ENCODE measurements at places on chromosomes 12 and 14. TPM values are rescaled to one million over a fixed set of nuclear protein-coding genes. Genes with fewer than 3 reads are reported as not detected.

GRCh38 chr14:104119488-104120251, 18.7 kb upstream of the KIF26A start:
- no peak overlapping the region for H3K4me3 ChIP-seq
- DNase-seq: peak; percentile 12
- H3K27ac ChIP-seq: no peak overlapping the region
- H3K27me3 ChIP-seq: peaks cover 9% of the 10 kb centered on the region
- H3K36me3 ChIP-seq: no peaks in the 10 kb centered on the region

DNA sequence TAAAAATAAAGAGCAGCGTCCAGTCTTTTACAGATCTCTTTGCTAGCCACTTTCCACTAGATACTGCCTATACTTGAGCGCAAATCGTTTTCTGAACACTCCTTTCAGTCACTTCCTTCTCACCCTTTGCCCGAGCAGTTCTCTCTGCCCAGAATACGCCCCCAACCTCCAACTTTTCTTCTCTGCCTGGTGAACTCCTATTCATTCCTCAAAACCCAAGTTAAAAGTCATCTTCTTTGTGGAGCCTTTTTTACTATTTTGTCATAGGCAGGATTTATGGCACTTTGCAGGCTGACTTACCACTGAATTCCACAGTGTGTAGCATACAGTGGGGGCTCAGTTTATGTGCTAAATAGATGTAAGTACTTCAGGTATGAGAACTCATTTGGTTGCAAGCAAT, 4.0 kb downstream of the CCDC63 start:
- no peak overlapping the region for H3K27ac ChIP-seq
- H3K4me1 ChIP-seq: no peaks in the 10 kb centered on the region
- no peak overlapping the region for H3K4me3 ChIP-seq
- H3K36me3 ChIP-seq: no peaks in the 10 kb centered on the region
- no peak for DNase-seq
- H3K27me3 ChIP-seq: no peaks in the 10 kb centered on the region

DNA sequence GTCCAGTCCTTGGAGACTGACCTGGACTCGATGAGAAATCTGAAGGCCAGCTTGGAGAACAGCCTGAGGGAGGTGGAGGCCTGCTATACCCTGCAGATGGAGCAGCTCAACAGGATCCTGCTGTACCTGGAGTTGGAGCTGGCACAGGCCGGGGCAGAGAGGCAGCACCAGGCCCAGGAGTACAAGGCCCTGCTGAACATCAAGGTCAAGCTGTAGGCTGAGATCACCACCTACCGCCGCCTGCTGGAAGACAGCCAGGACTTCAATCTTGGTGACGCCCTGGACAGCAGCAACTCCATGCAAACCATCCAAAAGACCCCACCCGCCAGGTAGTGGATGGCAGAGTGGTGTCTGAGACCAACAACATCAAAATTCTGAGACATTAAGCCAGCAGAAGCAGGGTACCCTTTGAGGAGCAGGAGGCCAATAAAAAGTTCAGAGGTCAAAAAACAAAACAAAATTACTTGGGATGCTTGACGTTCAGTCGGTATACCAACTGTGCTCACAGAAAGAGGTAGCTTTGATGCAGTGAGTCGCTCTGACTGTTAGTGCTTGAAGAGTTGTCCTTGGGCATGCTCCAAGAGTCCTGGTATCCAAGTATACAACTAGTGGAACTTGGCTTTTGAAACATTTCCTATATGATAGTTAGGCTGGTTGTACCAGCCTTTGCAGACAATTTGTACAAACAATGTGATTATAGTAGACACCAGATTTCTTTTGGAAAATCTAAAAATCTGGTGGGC, 4.8 kb downstream of the MED6 start:
- no peak for DNase-seq
- no peaks in the 10 kb centered on the region for H3K27me3 ChIP-seq
- no peak overlapping the region for H3K27ac ChIP-seq
- H3K4me3 ChIP-seq: no peak overlapping the region
- H3K4me1 ChIP-seq: peaks cover 4% of the 10 kb centered on the region
- peaks cover 4% of the 10 kb centered on the region for H3K36me3 ChIP-seq

Gene PRB2
- not detected for total RNA-seq

Gene LPAR5
- 32.7 TPM for total RNA-seq

Gene CLEC4C
- total RNA-seq: not detected

Gene NAV3
- total RNA-seq: 1.9 TPM

Gene FAM90A1
- total RNA-seq: not detected

DNA sequence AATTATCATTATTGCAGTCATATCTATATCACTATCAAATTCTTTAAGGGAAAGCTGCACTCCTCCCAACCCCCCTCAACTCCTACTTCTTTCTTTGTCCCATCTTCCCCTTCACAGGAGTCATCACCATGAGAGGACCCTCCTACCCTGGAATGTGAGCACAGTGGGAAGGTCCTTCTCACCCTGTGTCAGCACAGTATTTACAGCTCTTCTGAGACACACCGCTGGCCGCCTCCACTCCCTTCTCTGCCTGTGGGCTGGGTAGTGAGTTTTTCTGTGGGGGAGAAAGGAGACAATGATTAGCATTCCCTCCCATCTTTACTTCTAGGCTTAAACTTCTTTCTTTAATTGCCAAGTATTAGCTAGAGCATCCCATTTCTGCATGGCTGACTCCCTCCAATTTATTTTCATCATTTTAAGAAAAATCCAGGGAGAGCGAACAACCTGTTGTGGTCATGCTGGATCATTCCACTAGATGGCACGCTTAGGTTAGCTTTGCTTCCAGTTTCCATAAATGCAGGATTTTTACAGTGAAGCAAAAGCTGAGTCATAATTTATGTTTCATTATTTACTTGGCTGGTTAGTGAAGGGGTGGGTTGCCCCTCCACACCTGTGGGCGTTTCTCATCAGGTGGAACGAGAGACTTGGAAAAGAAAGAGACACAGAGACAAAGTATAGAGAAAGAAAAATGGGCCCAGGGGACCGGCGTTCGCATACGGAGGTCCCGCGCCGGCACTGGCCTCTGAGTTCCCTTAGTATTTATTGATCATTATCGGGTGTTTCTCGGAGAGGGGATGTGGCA, 188.5 kb downstream of the ALX1 start:
- no peak overlapping the region for H3K27ac ChIP-seq
- peak overlapping the region; percentile 21 for H3K4me3 ChIP-seq
- no peaks in the 10 kb centered on the region for H3K27me3 ChIP-seq
- DNase-seq: peak; percentile 59
- H3K4me1 ChIP-seq: no peaks in the 10 kb centered on the region
- no peaks in the 10 kb centered on the region for H3K36me3 ChIP-seq

DNA sequence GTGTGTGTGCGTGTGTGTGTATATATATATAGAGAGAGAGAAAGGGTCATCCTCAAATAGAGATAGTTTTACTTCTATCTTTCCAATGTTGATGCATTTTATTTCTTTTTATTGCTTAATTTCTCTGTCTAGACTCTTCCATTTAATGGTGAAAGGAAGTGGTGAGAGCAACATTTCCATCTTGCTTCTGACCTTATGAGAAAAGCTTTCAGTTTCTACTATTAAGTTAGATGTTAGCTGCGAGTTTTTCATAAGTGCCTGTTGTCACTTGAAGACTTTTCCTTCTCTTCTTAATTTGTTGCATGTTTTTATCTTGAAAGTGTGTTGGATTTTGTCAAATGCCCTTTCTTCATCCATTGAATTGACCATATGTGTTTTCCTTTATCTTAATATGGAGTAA, 304.4 kb upstream of the FAR2 start:
- no peaks in the 10 kb centered on the region for H3K27me3 ChIP-seq
- H3K27ac ChIP-seq: no peak overlapping the region
- no peaks in the 10 kb centered on the region for H3K4me1 ChIP-seq
- no peak for DNase-seq
- H3K36me3 ChIP-seq: no peaks in the 10 kb centered on the region
- H3K4me3 ChIP-seq: no peak overlapping the region

Gene HOXC9
- not detected for total RNA-seq

Gene KRT85
- total RNA-seq: not detected

DNA sequence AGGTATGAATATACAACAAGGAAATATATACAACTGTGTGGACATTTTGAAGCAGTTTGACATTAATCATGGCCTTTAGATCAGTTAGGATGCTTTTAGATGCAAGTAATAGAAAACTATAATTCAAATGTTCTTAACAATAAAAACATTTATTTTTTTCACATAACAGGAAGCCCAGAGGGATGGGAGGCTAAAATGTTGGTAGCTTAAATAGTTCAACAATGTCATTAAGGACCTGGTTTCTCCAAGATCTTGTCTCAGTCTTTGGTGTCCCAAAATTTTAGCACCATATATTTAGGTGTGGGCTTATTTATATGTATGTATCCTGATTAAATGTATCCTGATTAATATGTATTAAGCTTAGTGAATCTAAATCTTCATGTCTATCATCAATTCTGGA, 292.4 kb downstream of the NUAK1 start:
- H3K36me3 ChIP-seq: no peaks in the 10 kb centered on the region
- H3K4me1 ChIP-seq: no peaks in the 10 kb centered on the region
- H3K27me3 ChIP-seq: no peaks in the 10 kb centered on the region
- no peak overlapping the region for H3K27ac ChIP-seq
- DNase-seq: no peak

GRCh38 chr12:92879698-92880322, 49.3 kb downstream of the EEA1 start:
- no peaks in the 10 kb centered on the region for H3K36me3 ChIP-seq
- no peak overlapping the region for H3K27ac ChIP-seq
- H3K4me1 ChIP-seq: no peaks in the 10 kb centered on the region
- DNase-seq: no peak

DNA sequence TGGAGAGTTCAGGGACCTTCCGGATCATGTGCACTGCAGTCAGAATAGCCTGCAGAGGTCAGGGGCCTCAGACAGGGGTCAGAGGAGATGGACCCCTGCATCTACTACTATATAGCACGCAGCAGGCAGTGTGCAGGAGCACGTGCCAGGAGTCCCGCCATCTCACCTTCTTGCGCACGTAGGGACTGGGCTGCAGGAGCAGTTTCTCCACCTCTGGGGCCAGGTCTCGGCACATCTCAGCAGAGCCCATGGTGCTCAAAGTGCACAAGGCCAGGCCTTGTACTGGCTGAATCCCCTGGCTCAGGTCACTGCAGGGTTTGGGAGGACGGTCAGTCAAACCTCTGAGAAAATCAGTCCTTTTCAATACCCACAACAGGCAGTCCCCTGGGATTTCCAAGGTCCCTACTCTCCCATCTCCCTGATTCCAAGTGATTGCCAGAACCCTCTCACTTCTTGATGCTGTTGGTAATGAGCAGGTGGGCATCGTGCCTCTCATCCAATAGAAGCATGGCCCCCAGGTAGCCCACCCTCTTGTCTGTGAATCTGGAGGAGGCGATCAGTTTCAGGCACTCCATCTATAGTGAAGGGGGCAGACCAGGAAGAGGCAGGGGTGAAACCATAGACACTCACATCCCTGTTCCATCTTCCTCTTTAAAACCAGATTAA, 1.3 kb downstream of the AP1G2 start:
- H3K36me3 ChIP-seq: no peaks in the 10 kb centered on the region
- H3K27ac ChIP-seq: peak overlapping the region; percentile 79
- DNase-seq: no peak
- H3K27me3 ChIP-seq: no peaks in the 10 kb centered on the region
- H3K4me1 ChIP-seq: no peaks in the 10 kb centered on the region

DNA sequence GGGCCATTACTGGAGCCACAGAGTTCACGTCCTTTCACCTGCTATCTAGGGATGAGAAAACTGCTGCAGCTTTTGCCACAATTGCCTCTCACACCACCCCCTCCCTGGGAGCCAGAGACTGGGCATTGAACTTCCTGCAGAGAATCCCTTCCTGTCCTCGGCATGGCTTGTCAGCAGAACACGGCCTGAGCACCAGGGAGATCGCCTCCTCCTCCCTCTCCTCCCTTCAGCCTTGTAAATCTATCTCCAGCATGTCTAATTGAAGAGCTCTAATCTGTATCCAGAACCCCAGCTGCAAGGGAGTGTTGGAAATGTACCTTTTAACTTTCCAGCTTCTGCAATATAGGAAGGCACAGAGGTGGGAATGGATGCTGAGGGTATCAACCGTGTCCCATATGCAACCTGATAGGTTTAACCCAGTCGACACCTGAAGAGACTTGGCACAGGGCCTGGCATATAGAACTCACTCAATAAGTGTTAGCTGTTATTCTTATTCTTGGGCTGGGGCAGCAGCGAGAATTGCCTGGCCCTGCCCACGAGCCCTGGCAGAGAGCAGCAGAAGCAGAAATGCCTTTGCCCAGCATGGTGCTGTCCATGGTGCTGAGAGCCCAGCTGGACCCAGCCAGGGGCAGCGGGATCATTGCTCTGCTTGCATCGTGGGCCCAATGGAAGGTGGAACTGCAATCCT, 26.8 kb downstream of the TMEM63C start:
- no peak overlapping the region for H3K4me3 ChIP-seq
- peak; percentile 62 for DNase-seq
- H3K27ac ChIP-seq: no peak overlapping the region
- no peaks in the 10 kb centered on the region for H3K27me3 ChIP-seq
- H3K4me1 ChIP-seq: no peaks in the 10 kb centered on the region

Gene ASPG
- total RNA-seq: 7.5 TPM

Gene CFAP251
- total RNA-seq: 0.64 TPM

- H3K27me3 ChIP-seq: no peaks in the 10 kb centered on the region
- peaks cover 9% of the 10 kb centered on the region for H3K36me3 ChIP-seq
- DNase-seq: peak; percentile 54
- no peak overlapping the region for H3K4me3 ChIP-seq
- no peak overlapping the region for H3K27ac ChIP-seq
Measured at GRCh38 chr12:53543539-53543938, 36.3 kb upstream of the NPFF start.

Gene BCAT1
- total RNA-seq: 7.4 TPM

Gene AVPR1A
- 0.37 TPM for total RNA-seq
